ENCODE measurements at places on chromosomes 5 and 9.

- DNase-seq, result no peak
Observed at GRCh38 chr5:75729321-75729720, 12.1 kb upstream of the POC5 start.

DNA sequence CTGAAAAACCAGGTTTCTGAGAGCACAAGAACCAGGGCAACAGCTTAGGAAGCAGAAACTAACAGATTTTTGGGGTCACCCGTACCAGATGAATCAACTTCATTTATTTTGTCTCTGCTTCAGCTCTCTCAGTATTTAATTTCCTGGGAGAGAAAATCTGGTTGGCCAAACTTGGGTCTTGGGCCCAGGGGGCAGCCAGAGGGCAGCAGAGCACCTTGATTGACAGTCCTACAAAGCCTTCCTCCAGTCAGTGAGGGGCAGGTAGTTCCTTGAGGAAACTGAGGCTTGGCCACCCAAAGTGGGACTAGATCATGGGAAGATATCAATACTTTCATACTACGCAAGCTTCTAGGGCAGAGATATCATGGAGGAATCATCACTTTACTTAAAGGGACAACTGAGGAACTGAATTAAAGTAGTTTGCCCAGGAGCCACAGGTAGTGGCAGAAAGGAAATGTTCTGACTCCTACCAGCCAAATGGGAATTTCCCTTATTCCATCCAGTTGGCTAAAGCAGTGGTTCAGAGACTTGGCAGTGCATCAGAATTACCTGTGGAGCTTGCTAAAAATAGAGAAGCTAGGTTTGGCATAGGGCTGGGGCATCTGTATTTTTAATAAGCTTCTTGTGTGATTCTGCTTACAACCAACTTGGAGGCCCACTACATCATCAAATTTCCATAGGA is 21.5 kb upstream of the ARHGAP26 start:
- peak; percentile 33 for DNase-seq

DNA sequence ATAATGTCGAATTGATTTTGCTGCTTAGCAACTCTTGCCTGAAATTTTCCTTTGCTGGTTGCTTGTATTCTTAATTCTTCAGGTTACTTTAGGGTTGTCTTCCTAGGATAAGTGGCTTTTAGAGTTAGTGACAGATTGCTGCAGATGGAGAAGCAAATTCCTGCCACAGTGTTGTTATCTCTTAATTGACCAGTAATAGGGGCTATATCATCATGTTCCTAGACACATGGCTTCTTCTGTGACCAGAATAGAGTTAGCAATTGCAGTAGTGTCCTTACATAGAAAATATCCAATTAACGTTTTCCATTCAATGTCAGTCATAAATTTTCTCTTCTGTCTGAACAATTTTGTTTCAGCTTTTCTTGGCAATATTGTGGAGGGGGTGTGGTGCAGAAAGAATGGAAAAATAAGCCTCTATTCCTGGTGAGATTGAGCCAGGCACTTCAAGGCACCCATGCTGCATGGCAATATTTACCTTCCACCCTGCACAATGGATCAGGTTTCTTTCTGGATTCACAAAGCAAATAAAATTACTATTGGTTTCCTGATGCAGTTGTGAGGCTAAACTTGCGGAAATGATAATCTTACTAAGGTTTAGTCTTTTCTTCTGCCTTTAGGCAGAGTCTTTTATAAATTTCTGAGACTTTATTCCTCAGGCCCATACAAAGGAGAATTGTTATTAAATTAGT is 1481.5 kb downstream of the EFNA5 start:
- DNase-seq, result no peak

DNA sequence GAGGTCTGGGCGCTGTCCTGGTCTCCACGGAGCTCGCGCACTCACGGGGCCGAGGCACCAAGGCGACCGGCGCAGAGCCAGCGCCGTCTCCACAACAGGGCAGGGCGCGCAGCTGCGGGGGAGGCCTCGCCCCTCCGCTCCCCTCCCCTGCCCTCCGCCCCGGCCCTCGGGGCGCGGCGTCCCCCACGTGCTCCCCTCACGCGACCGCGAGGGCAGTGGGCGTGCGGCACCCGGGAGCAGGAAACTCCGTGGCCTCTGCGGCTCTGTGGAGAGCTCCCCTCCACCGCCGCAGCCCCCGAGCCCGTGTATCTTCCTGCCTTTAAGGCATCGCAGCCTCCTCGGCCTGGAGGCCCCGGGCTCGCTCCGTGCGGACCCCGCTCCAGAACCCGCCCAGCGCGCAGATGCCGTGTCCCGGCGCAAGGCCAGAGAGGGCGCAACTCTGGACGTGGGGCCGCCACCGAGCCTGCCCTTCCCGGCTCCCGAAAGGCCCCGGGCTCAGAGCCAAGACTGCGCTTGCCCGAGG is 708 bp upstream of the TUBB4B start:
- peak; percentile 67 for DNase-seq

DNA sequence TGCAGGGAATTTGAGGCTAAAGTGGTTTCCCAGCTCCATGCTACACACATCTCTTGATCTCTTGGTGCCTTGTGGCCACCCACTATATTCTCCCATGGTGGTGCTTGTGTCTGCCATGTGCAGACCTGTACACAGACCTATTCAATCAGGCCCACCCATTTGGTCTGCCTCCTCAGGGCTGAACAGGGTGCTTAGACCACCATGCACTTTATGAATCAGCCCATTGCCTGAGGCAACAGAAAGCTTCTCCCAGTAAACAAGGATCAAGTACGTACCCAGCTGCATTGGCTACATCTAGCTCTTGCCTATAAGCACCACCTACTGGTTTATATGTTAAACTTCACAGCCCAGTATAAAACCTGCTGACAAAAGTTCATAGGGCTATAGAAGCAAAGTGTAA is 664.3 kb upstream of the EDIL3 start:
- no peak for DNase-seq

DNA sequence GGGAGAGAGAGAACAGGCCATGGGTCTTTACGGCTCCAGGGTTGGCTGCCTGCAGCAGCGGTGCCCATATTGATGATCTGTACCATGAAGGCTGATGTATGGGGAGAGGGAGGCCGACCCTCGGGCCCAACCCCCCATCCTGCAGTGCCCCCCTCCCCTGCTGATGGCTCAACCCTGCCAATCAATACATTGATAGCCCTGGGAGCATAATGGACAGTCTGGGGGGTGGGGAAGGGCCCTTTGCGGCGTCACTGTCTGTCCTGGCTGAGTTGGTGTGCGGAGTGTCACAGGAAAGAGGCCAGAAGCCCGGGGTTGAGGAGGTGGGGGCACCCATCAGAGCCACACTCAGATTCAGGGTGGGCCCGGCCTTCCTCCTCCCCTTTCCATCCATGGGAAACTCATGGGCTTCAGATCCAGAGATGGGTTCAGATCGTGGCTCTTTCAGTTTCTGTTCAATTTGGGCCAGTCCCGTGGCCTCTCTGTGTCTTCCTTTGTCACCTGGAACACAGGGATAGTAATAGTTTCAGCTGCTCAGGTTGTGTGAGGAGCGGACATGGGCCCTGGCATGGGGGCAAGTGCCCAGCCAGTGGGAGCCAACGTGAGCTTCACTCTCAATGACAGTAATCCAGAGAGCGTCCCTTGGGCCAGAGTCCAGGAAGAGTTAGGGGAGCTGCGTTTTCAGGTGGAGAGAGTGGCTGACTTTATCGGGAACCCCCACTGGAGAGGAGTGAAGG is 9.5 kb downstream of the FGF18 start:
- no peak for DNase-seq

GRCh38 chr9:114275246-114276004 is 47.5 kb upstream of the ORM1 start:
- DNase-seq, result peak; percentile 2

- DNase-seq, result no peak
Observed at GRCh38 chr9:137007816-137008270, 11.5 kb upstream of the CLIC3 start.

- DNase-seq, result no peak
Observed at GRCh38 chr5:152529440-152529839, 124.4 kb upstream of the NMUR2 start.

- peak; percentile 5 for DNase-seq
Observed at GRCh38 chr5:56534102-56534829, 281.1 kb upstream of the MAP3K1 start.

- DNase-seq, result no peak
Observed at GRCh38 chr5:79834754-79835714, 145.4 kb downstream of the CMYA5 start.

DNA sequence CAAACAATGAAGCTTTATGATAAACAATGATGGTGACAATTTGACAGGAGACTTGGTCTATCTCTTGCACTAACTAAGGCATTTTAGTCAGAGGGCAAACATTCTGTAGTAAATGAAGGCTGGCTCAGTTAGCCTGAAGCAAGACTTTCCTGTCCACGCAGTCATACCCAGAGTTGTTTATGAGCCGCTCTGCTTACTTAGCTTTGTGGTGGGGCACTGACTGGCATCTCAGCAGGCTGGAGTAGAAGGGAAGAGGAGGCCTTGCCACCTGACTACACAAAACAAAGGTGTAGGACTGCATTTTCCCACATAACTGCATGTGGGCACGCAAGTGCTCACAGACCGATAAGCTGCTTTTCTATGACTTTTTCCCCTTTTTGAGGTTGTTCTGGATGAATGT is 133.7 kb upstream of the EPB41L4A start:
- no peak for DNase-seq

GRCh38 chr9:113215132-113215531 is 5.9 kb downstream of the FKBP15 start:
- DNase-seq, result no peak

GRCh38 chr5:139378941-139379361 is 4.1 kb downstream of the SLC23A1 start:
- no peak for DNase-seq

GRCh38 chr9:127531676-127532075 is 80.4 kb downstream of the LRSAM1 start:
- DNase-seq, result no peak

DNA sequence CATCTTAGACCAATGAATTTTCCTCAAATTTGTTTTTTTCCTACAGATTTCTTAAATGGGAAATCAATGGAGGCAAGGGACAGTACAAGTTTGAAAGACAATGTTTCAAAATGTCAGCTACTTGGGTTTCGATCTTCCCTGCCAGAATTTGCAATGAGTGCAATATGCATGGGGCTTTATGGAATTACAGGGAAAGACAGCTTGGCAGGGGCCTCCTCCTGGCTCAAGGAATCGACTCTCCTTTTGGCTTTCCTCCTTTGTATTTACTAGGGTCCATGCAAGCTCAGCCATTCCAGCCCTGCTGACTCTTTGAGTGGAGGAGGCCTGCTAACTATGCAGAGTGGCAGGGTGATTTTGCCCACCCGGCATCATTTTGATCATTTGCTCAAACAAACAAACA is 63.2 kb downstream of the MED27 start:
- DNase-seq, result no peak

DNA sequence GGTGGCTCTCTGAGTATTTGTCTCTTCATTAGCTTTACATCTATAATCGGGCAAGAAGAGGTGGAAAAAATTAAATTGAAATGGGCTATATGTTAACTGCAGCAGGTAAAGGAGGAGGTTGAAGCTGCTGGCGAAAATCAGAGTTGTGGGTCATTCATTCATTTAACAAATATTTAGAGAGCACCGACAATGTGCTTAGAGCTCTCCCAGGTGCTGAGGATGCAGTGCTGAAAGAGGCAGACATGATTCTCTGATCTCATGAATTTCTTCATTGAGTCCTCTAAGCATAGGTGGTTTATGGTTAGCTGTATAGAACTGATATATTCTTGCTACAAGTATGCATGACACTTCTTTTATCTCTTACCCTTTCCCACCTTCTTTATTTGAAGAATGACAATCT is 243.4 kb downstream of the RFX3 start:
- DNase-seq, result no peak

DNA sequence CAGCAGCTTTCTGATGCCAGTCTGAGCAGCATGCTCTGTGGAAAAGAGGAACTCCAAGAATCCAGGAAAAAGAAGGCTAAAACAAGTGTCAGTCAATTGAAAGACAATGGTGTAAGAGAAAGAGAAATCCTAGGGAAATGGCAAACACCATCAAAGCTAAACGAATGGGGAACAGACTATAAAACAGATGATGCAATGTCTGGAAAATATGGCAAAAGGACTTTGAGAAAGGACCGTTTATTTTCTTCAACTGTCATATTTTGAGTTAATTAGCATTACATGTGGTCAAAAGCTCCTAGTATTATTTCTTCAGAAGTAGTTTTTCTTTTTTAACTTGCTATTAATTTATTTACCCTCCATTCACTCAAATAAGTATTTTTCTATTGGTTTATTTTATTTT is 465.2 kb downstream of the LRRC70 start:
- DNase-seq, result no peak

DNA sequence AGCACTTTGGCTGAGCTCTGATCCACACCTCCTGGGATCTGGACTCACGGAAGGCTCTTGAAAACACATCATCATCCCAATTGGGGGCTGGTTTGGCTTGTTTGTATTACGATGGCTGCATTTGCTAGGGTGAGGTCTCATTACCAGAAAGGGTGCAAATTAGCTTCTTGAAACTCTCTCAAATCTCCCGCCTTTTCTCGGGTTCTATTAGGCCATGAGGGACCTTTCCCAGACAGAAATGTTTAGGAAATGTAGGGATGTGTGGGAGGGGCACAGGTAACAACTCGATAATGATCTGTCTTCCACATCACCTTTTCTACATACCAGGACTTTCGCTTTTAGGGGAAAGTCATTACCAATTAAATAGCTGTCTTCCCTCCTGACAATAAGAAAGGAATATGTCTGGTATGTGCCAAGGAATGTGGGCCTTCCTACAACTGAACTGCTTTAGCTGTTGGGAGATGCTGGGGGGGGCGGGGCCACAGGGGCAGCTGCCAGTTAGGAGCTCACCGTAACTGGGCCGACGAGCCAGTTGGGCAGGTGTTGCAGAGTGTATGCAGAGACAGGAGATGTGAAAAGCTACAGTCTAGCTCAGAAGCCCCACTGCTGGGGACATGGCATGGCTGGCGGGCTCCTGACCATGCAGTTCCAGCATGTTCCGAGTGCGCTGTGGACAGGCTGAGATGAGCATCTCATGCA is 71.2 kb downstream of the AK8 start:
- DNase-seq, result no peak

- DNase-seq, result peak; percentile 39
Observed at GRCh38 chr9:123929177-123929869, 603 bp downstream of the DENND1A start.

GRCh38 chr9:31470051-31470450 is 914.4 kb upstream of the ACO1 start:
- DNase-seq, result no peak

DNA sequence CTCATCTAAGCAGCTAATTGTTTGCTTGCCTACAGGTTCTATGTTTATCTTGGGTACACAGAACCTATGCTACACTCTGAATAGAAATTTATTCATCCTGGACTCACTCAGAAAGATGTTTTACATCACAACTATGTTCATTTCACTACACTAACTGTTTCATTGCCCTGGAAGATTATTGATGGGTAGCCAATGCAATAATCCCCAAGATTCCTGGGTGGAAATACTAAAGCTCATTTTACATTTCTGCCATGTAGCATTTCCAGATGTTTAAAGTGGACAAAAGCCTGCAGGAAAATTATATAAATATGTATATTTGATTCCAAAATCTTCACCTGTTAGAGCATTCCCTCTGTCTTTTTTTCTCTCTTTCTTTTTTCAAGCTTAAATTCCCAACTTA is 51.9 kb upstream of the IL7R start:
- no peak for DNase-seq

GRCh38 chr9:16221366-16221765 is 649.1 kb downstream of the BNC2 start:
- no peak for DNase-seq

- DNase-seq, result no peak
Observed at GRCh38 chr5:81212211-81212751, 20.8 kb upstream of the CKMT2 start.

- no peak for DNase-seq
Observed at GRCh38 chr9:112176524-112176923, 1.4 kb upstream of the SUSD1 start.

- DNase-seq, result no peak
Observed at GRCh38 chr9:116361547-116361946, 208.0 kb downstream of the PAPPA start.

Data from CD4-positive, alpha-beta T cell (primary cell).